ENCODE measurements at places on chromosomes 7 and 10.

GRCh38 chr10:84944187-84944586 is 615.8 kb downstream of the CCSER2 start:
- peak; percentile 20 for DNase-seq

DNA sequence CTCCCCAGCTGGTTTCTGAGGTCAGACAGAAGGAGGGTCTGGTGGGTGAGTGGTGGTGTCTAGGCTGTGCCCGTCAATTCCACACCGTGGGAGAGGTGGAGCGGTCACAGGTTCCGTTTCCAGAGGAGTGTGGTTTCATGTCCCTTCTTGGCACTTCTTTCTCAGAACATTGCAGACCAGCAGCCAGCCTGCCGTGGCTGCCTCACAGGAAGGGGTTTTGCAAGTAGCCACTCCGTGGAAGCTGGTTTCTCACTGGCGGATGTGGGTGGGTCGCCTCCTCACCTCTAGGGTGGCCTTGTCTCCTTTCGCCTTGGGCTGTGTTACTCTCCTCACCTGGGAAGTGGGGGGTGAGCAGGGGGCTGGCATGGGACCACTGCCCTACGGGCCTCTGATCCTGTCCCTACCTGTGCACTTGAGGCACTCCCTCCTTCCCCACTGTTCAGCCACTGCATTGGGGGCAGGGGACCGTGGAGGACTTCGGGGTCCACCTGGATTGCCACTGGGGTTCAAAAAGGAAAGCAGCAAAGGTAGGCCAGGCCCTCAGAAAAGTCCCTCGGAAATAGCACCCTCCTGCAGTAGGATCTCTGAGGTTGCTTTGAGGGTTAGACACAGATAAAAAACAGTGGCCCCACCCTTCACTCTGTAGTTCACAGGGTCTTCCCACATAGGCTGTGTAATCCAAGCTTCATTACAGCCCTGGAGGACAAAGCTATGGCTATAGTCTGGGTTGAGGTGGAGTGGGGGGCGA is 33.9 kb downstream of the TSPAN14 start:
- no peak for DNase-seq

GRCh38 chr7:130008941-130009847 is 42.0 kb downstream of the ZC3HC1 start:
- DNase-seq: no peak

DNA sequence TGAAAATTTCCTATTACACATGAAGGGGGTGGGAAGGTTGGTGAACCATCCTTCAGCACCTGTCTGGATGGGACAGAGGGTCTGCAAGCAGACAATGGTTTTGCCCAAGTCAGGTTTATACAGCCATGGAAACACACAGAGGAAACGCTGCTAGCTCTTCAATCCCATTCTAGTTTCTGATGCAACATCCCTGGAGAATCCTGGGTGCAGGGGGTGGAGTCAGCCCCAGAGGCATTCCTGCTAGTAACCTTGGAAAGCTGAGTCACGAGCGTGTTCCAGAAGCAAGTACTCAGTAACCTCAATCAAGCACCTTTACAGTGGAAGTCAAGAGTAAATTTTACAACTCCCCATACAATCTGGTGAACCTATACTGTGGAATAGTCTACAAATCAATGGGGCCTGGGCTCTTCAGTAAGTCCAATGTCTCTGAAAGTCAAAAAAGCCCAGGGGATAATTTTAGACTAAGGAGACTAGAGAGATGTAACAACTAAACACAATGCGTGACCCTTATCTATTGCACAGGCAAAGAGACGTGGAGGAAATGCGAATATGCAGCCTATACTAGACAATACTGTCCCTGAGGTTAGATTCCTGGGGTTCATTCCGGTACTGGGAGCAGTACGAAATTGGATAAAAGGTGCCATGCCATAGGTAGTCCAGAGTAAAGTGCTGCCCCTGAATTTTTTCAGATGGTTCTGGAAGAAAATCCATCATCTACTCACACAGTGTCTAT is 95.4 kb downstream of the ZRANB1 start:
- no peak for DNase-seq

DNA sequence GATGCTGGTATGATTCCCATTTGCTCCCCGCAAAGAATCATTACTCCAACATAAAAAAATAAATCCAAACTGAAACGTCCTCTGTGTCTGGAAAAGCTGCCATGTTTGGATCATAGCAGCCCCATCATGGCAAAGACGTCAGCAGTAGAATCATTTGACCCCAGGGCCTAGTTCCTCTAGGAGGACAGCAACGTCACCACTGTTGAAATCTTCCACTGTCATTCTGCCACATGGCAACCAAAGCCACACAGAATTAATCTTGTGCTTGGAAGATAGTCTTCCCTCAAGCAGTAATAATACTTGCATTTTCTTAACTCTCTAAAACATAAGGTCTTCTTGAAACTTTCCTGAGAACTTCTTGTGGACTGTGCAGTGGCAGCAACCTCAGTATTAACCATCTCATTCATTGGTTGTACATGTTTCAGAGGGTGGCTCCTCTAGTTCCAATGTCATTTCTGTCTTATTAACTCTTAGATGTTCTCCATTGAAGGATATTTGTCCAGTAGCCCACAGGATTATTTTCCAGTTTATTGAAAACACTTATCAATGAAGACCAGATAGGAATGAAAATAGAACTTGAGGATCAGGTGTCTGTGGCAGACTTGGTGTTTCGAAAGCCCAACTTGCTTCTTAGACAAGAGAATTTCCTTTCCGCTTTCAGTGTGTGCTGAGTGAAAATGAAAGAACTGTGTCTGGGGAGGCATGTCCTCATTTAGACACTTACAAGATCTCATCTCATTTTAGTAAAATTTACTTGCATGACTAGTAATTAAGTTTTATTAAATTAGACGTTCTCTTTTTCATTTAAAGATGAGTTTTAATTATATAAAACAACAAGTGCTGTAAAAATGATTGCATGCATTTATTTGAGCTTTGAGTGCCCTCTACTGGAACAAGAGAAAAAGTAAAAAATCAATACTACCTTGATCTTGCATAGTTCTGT is 28.9 kb upstream of the INHBA start:
- DNase-seq: no peak

DNA sequence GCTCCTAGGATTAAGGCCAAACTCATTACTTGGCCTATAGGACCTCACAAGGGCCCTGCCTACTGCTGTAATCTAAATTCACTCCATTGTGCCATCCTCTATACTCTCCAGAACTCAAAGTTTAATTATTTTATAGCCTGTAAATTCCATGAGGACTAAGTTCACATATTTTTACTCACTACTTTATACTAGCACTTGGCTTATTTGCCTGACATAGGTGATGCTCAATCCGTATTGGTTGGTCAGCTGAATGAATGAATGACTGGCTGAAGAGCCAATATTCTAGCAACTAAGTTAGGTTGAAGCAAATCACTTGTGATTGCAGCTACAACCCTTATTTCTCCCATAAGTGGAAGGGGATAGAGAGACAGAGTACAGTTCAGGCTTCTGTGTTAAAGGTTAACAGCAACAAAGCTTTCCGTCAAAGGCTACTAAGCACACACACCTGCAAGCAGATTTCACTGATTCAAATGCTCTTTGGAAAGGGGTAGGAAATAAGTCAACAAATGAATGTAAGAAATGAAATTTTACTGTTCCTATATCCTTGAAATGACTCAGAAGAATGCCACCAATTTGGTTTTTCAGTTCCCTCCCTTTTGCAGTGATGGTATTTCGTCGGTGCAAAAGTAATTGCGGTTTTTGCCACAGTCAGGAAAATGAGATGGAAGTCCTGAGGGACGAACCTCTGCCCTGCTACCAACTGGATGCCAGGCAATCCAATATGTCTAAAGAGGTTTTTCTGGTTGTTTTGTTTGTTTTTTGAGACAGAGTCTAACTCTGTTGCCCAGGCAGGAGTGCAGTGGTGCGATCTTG is 120.7 kb downstream of the COL28A1 start:
- no peak for DNase-seq

Data from iPS DF 19.7 (cell line).